GM03348 (cell line): ENCODE measurements at places on chromosomes 5 and 9.

GRCh38 chr9:131595696-131596429, 50.5 kb downstream of the PRRT1B start:
- DNase-seq = no peak

DNA sequence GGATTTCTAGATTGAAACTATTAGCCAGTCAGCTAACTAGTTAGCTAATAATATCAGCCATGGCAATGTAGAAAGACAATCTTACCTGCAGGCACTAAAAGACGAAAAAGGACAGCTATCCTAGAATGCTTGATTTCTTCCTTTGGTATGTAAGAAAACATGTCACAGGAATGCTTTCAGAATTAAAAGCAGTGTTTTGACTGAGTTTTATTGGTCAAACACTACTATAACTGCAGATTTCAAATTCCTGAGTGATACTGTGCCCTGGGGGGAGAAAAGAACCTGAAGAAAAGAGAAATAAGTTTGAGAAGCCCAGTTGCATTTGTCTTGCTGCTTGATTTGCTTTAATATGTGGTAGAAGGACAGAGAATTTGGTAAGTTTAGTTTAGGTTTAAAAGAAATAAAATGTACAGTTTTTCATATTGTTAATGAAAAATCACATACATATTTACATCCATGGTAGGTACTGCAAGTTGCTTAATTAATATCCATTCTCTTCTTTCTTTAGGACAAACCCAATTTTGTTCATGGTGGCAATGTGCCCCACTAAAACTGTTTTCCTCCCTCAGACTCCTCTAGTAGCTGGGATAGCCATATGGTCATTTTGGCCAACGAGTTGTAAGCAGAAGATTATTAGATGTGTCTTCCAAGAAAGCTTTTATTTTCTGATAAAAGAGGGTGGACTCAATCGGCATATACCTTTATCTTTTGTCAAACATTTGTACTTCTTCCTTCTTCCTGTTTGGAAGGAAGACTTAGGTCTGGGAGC, 4.3 kb upstream of the FAM169A start:
- no peak for DNase-seq

DNA sequence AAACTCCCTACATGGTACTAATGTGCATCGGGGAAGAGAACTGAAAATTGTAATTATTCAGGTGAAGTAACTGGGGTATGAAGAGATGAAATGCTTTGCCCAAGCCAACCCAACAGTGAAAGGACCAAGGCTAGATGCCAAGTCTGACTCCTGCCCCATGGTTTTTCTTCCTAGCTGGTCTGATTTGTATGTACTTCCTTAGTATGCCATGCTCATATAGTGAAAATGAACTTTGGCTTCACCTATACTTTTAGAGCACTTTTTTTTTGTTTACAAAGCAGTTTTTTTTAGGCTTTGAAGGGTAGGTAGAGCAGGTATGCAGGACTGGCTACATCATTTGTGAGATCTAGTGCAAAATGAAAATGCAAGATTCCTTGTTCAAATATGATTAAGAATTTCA, 359.4 kb upstream of the RIOK2 start:
- no peak for DNase-seq

GRCh38 chr9:91734371-91734981, 215.6 kb downstream of the ROR2 start:
- DNase-seq = peak; percentile 89

GRCh38 chr5:122844910-122845228, 544 bp upstream of the SNX24 start:
- no peak for DNase-seq

DNA sequence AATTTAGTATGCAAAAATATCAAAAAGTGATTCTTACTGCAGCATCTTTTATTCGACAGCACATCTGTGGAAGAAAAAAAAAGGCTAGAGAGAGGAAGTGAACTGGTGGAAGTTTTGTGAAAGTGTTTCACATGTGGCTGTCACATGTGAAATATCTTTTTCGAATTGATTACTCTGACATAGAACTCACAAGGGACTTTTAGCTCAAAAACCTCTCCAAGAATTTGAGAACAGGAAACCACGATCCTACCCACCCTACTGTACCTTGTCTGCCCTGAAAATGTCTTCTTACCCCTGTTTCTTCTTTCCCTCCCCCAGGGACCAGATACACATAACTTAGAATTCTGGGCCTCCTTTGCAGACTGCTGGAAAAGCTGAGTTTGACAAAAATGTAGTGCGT, 106.5 kb upstream of the PRRC1 start:
- no peak for DNase-seq

DNA sequence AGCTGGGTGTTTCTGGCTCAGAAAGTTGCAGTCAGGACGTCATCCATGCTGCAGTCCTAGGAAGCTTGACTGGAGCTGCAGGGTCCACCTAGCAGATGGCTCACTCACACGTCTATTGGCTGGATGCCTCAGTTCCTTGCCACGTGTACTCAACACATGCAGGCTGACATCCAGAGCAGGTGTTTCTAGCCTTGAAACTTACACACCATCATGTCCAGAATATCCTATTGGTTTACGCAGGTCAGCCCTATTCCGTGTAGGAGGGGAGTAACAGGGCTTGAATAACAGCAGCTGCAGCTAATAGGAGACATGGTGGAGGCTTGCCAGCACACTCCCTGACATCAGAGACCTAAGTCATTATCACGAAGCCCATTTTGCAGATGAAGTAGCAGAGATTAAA, 473.5 kb downstream of the ACTL7B start:
- DNase-seq = no peak

DNA sequence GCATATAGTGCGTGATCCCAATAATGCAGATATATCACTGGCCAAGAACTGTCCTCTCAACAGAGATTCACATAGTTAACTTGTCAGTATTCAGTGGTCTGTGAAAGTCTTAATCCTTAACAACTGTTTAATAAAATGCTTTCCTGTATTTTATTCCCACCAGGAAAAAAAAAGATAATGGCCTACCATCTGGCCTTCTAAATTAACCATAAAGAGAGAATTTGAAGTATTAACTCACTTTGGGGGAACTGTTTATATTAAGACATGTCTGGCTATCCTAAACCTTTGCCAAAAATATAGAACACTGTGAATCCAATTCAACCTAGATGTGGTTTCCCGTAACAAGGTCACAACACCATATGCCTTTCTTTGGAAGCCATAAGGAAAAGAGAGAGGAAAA, 818 bp upstream of the FREM1 start:
- DNase-seq = no peak

DNA sequence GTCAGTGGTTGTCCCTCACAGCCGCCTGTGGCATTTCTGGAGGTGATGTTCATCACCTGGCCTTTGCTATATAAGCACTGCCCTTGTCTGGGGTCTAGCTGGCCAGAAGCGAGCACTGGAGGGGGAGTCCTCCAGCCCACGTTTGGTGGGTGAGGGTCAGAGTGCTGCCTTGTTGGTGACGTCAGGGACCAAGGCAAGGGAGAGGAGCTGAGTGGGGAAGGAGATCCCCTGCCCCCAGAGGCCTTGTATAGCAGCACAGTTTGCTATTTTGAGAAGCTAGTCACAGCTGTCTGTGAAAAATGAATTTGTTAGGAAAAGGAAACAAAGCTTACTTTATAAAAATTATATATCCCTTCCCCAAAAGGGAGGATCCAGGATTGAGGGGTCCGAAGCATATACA, 49.8 kb downstream of the SYK start:
- DNase-seq = no peak

DNA sequence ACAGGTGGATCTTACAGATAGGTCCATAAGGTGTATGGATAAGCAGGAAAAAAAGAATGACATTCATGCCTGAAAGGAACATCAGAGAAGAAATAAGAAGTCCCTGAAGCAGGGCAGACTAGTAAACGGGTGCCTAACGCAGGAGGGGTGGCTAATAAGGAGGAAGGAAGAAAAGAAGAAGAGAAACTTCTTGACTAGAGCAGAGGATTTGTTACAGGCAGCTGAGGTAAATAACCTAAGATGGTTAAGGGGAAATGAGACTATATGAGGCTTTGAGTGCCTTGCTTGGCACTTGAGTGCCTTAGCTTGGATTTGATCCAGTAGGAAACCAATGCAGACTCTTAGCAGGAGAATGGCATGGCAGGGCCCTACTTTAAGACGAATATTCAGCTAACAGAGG, 313.5 kb upstream of the PDE4D start:
- DNase-seq = no peak

DNA sequence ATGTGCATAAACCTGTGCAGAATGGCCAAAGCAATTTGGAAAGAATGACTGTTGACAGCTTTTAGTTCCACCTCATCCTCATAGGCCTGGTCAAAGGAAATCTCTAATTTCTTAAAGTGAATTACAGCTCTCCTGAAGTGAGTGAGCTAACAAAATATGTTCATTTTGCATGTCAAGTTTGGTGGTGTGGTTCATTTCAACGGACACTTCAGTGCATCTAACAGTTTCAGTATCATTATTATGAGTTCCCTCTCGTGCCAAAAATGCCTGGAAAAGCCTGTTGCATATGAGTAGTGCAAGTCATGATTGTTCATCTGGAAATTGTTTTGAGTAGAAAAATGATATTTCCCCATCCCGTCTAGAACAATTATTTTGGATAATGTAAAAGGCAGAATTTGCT, 53.2 kb upstream of the HMHB1 start:
- peak; percentile 44 for DNase-seq

DNA sequence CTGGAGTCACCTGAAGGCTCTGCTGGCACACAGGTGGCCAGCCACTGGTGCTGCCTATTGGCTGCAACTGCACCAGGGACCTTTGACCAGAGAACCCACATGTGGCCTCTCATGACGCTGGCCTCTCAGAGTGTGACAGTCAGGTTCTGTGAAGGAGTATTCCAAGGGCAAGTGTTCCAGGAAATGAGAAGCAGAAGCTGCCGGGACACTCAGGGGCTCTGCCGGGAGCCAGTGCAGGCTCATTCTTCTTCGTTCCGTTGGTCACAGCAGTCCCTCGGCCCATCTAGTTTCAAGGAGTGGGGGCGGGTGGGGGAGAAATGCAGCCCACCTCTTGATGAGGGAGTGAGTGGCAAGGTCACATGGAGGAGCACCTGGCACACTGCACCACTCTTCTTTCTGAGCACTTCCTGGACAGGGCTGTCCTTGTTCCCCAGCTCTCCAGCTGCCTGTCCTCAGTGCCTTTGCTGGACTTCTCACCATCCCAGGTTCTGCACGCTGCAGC, 237.5 kb downstream of the GADD45G start:
- no peak for DNase-seq

GRCh38 chr5:145378226-145378625, 456.9 kb downstream of the PRELID2 start:
- DNase-seq = no peak

DNA sequence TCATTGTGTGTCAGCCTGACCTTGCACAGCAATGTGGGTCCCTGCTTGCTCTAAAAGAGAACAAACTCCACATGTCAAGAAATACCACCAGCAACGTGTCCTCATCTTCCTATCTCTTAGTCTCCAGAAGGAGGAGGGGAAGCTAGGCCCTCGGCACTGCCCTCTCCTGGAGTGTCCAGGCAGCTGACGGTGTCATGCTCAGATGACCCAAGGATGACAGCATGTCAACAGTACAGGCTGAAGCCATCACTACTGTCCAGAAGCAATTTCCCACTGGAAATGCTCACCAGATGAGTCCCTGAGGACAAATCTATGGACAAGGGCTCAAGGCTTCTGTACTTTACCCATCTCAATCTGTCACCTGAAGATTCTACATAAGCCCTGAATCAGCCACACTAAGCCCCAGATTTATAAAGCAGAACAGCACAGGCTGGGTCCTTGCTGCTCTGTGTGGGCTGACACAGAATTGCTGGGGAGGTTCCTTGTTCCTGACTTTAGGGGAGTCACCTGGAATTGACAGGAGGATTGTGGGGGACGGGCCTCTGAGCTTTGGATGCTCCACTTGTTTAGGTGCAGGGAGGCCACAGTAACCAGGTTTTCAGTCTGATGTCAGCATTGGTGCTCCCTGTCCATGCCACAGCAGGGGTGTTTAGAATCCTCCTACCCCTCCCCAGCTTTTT, 210.2 kb downstream of the DAB2IP start:
- no peak for DNase-seq

- no peak for DNase-seq
These were observed 137.7 kb downstream of the CNTLN start for GRCh38 chr9:17272536-17272935.

GRCh38 chr9:133734590-133735414, 3.4 kb downstream of the SARDH start:
- no peak for DNase-seq

DNA sequence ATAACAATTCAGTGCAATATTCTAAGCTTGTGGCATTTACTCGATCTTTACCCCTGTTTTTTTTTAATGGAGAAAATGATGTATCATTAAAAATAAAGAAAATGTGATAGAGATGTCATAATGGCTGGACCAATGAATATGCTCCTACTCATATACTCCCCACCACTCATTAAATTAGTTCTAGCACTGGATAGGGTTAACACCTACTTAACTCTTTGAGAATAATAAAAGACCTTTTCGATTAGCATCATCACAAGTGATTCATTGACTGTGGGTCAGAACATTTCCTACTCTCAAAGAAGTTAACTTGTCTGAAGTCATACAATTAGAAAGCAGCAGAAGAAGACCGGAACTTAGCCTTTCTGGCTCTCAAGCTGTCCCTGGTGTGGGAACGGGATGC, 31.6 kb upstream of the RANBP6 start:
- no peak for DNase-seq

DNA sequence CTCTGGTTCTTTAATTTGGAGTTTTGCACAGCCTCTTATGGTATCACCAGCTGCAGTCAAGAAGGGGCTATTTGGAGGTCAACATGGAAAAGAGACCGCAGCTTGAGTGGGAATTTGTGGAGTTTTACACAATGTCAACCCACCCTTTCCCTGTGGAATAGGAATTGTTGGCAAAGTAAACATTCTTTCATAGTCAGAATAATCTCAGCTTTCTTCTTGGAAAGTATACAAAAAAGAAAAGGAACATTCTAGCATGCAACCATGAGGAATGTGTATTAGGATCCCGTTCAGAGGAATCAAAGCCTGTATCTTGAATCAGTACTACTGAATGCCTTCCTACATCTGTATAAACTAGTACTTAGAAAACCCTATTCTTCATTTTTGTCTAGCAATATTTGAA, 107.6 kb downstream of the LURAP1L start:
- DNase-seq = peak; percentile 56
